Omental fat pad (tissue), 4 donors: ENCODE measurements at places on chromosomes 3 and 15. TPM values are rescaled to one million over a fixed set of nuclear protein-coding genes. Genes with fewer than 3 reads are reported as not detected.

The TRH gene
- not detected for total RNA-seq

The ECE2 gene
- not detected for total RNA-seq

The RUVBL1 gene
- 36.8 TPM for total RNA-seq

The PATL2 gene
- total RNA-seq, result 1.7 TPM

The SPESP1 gene
- total RNA-seq, result 3.6 TPM

The SCN11A gene
- total RNA-seq, result 0.63 TPM

The ZNF717 gene
- total RNA-seq, result 10.8 TPM

The FEZF2 gene
- total RNA-seq, result not detected

The EFL1 gene
- 15.9 TPM for total RNA-seq

The PEX5L gene
- total RNA-seq, result not detected

The CHRNA5 gene
- 0.63 TPM for total RNA-seq

The ACSBG1 gene
- total RNA-seq, result not detected
